Stimulated activated effector memory CD8-positive, alpha-beta T cell treated with anti-CD3 and anti-CD28 coated beads, Interleukin-12 subunit alpha, Interleukin-12 subunit beta, amount 100 ng/mL, for 72 hours (primary cell): ENCODE measurements at places on chromosomes 16 and 17.

DNA sequence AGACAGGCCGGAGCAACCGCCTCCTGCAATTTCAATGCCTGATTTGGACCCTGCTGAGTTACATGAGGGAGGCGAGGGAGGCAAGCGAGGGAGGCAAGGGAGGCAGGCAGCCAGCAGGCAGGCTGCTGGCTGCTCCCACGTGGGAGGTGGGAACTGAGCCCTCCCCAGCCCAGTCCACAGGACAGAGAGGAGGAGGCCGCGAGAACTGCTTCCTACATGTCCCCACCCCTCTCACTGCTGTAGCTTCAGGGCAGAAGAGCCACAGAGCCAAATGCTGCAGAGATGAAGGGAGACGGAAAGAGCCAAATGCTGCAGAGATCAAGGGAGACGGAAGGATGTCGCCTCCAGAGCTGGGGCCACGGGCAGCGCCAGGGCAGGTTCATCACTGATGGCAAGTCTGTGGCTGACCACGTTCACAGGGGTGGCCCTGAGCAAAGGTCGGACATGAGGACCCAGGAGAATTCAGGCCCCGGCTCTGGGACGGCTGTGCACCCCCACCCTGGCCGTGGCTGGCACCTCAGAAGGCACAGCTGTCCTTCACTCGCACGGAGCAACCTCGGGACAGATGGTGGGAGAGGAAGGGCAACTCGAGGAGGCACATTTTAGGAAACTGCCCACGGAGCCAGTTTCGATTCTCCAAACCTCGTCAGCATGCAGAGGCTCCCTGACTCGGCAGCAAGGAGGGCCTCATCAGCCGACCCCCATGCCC, 21.5 kb downstream of the RPH3AL start:
- DNase-seq = no peak

- DNase-seq = no peak
Measured at GRCh38 chr17:15888436-15888835, 56.5 kb upstream of the ADORA2B start.

DNA sequence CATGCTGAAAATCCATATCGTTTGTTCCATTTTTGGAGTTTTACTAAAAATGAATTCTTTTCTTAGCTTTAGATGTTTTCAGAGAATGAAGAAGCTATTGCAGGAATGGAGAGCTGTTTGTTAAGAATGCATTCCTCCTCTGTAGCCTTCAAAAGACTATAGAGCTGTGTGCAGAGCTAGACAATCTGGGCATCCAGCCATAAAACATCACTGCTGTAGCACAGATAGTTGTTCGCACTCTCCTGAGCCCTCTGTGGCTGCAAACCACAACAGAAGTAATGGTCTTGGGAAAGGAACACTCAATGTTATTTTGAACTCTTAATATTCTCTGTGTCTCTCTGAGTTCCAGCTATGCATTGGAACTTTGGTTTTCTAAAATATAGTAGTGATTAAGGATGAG, 4.9 kb downstream of the TNRC6C start:
- DNase-seq = no peak

DNA sequence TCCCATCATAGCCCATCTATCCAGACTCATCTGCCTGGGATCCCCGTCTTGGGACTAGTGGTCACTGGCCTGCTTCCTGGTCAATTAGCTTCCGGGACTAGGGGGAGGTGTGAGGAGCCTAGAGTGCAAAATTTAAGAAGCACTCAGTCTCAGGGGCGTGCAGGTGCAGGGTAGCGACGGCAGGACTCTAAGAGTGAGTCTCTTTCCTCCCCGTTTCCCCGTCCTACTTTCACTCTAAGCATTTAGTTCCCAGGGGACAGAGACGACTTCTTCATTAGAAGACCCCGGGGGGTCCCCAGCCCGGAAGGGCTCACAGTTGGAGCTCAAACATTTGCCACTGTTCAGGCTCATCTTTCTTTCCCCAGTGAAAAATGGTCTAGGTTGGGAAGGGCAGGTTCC, 677 bp upstream of the ZNHIT3 start:
- DNase-seq = no peak

GRCh38 chr17:80212962-80213642, 7.0 kb downstream of the SGSH start:
- DNase-seq = no peak

GRCh38 chr17:61972311-61972710, 44.5 kb upstream of the INTS2 start:
- no peak for DNase-seq

DNA sequence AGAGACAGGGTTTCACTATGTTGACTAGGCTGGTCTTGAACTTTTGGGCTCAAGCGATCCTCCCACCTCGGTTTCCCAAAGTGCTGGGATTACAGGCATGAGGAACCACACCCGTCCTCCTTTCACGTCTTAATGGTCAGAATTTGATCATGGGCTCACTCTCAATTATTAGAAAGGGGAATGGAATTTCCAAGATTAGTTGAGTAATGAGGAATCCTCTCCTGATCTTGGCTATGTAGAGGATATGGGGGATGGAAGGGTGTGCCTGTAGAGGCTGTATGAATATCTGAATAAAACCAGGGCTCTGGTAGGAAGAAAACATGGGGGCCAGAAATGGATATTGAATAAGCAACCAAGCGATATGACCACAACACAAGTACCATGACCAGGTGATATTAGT, 25.9 kb upstream of the SMURF2 start:
- DNase-seq = no peak

GRCh38 chr16:11159282-11159681, 96.7 kb downstream of the SOCS1 start:
- DNase-seq = no peak

DNA sequence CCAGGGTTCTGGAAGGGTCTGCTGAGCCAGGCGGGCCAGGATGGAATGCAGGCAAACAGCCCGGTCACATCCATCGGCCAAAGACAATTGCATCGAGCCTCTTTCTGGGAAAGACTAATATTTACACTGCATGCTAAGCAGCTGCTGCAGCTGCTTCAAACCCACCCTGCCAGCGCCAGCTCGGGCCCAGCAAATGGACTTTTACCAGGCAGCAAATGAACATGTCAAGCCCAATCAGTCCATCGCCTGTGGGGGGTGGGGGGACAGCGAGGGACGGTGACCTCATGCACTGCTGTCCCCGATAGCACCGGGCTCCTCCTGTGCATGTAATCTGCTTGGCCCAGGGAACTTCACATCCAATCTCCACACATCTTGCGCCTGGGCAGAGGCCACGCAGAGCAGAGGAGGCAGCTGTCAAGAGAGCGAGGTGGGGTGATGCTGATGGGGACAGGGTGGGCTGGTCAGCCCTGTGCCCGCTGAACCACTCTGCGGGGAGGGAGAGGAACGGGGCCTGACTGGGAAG, 39.4 kb upstream of the CDH5 start:
- DNase-seq = no peak

GRCh38 chr17:75899767-75900468, 3.2 kb upstream of the TRIM65 start:
- DNase-seq = no peak

- DNase-seq = no peak
Measured at GRCh38 chr17:28118362-28118761, 75.9 kb downstream of the NLK start.

DNA sequence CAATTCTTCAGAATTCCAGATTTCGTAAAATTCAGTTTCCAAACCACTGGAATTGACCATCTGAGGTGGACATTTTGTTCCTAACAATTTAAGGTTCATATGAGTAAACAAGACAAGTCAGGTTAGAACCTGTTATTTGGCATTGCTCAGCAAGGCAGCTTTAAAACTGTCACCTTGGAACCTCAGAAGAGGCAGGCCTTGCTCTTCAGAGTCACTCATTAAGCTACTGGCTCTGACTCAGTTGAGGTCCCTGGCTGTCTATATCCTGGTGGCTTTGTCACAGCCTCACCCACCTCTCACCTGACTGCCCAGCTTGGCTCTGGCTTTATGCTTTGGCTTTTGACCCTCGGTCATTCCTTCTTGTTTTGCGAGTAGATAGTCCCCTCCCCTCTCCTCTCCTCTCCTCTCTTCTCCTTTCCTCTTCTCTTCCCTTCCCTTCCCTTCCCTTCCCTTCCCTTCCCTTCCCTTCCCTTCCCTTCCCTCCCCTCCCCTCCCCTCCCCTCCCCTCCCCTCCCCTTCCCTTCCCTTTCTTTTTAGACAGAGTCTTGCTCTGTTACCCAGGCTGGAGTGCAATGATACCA, 238.4 kb downstream of the SHISA9 start:
- DNase-seq = no peak

- DNase-seq = no peak
Measured at GRCh38 chr16:72908362-72909167, 139.4 kb downstream of the ZFHX3 start.

DNA sequence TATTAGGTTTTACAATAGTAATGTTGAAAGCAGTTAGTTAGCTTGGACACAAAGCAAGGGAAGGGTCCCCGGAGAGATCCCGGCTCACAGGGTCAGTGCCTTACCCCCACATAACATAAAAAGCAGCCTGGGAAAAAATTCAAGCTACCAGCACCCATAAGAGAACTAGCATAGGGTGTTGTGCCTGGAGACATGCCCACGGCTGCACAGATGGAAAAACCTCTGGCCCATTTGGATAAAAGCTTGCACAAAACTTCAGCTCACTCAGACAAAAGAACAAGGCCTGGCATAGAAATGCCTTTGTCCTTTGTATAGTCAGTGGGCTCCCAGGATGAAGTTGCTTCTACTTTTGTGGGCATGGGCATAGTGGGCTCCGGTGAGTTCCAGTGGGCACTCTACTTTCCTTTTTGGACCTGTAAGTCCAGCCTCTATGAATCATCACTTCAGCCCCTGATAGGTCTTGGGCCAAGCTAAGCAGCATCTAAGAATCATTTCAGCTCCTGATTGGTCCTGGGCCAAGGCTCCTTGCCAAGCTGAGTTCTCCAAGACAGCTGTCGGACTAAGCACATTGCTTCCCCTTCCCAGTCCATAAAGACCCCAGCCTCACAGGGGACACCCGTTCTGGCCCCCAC, 1.3 kb upstream of the RDM1 start:
- DNase-seq = no peak

DNA sequence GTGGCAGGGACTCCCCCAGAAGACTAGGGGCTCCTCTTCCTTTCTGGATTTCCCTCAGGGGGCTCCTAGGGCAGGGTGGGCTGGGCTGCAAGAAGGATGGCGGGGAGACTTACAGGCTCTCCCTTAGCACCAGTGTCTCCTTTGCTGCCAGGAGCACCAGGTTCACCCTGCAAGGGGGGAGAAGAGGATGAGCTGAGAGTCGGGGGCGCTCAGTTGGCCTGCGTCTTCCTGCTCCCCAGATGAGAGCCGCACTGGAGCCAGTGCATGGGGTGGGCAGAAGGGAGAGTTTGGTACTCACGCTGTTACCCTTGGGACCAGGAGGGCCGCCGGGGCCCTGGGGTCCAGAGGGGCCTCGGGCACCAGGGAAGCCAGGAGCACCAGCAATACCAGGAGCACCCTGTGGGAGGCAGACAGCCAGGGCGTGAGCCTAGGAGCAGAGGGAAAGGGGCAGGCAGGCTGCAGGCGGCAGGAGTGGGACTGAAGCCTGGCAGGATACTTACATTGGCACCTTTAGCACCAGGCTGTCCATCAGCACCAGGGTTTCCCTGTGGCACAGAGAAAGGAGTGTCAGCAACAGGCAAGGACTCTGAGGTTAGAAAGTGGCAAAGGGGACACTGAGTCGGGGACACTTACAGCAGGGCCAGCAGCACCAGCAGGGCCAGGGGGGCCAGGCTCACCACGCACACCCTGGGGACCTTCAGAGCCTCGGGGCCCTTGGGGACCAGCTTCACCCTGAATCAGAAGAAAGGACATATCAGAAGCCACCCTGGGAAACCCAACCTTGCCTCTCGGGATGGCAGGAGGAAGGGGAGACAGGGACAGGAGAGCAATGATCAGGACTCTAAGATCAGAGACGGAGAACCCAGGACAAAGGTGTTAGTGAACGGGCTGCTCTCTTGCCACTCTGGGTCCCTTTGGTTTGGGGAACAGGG, 6.2 kb downstream of the COL1A1 start:
- DNase-seq = no peak

- DNase-seq = no peak
Measured at GRCh38 chr16:53743149-53743566, 39.2 kb downstream of the FTO start.

DNA sequence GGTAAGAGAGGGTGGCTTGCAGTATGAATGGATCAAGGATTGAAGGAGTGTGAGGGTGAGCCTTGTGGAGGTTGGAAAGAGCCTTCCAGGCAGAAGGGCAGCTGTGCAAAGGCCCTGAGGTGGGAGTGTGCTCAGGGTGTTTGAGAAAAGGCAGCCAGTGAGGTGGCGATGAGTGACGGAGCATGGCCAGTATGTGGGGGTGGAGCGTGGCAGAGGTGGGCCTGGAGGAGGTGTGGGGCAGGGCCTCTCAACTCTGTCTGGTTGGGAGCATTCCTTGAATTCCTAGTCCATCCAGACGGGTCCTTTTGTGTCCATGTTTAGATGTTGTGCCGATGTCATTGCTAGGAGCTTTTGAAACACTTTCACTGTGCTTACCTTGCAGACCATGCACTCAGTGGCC, 51.3 kb downstream of the EPN2 start:
- no peak for DNase-seq

- peak; percentile 88 for DNase-seq
Measured at GRCh38 chr17:8073627-8074484, 13.7 kb downstream of the ALOX12B start.

- DNase-seq = no peak
Measured at GRCh38 chr17:81502471-81503017, 10.1 kb downstream of the ACTG1 start.

DNA sequence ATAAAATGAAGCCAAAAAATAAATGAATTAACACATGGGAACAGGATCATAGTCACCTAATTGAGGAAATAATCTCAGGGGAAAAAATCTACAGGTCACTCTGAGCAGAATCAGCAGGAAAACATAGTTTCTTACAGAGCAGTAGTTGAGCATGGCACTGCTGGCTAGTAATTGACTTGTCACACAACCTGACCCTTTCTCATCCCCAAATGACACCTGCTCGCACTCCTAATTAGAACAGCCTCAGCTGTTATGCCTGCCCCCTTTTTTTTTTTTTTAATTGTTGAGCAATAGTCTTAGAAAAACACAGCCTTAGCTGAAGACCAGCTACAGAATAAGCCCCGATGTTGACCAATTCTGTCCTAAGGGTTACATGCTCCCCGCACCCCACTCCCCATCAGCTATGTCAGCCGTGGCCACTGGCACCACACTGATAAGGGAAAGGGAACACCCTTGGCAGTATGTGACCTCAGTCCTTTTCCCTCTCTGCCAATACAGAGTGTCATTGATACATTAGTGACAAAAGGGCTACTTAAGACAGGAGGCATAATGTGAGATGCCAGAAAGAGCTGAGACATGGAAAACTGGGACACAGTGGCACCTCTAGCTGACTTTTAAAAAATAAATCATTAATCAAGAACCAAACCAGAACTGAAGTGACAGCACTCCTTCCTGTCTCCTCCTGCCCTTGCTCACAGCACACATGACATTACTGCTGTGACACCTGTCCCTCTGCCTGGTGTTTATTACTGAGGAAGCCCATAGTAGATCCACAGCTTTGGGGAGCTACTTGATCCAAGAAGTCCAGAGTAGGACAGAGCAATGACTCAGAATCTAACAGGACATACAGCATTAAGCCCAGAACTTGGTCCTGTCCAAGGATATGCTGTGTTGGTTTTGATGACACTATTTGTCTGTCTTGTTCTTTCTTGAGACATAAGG, 41.7 kb downstream of the WDR59 start:
- no peak for DNase-seq

GRCh38 chr16:84013787-84014569, 28.6 kb downstream of the SLC38A8 start:
- DNase-seq = peak; percentile 15

GRCh38 chr17:44840936-44841335, 6.7 kb upstream of the HIGD1B start:
- DNase-seq = no peak
